Endothelial cell (in vitro differentiated cells): ENCODE measurements at places on chromosomes 5 and 9.
A peak's percentile ranks its signal among the peaks of the same experiment; 100 is the strongest.

DNA sequence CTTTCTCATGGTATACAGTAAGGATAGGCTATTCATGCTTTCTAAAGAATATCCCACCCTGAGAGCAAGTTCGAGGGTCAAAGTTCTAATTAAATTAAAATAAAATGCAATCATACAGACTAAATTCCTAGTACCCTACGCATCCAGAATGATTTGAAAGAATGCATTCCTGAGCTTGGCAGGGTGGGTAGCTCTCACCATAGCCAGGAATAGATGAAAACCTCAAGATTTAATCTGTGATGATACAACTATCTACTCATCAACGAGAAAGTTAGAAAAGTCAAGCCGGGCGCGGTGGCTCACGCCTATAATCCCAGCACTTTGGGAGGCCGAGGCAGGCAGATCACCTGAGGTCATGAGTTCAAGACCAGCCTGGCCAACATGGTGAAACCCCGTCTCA lies 32.3 kb downstream of the SERINC5 start:
- H3K27ac ChIP-seq = no peak overlapping the region

- H3K4me1 ChIP-seq = peaks cover 19% of the 10 kb centered on the region
- H3K36me3 ChIP-seq = no peaks in the 10 kb centered on the region
- H3K27ac ChIP-seq = peak overlapping the region; percentile 12
- peak overlapping the region; percentile 98 for H3K4me3 ChIP-seq
- no peak for DNase-seq
These were observed 1.3 kb downstream of the C5orf15 start for GRCh38 chr5:133967124-133967523.

DNA sequence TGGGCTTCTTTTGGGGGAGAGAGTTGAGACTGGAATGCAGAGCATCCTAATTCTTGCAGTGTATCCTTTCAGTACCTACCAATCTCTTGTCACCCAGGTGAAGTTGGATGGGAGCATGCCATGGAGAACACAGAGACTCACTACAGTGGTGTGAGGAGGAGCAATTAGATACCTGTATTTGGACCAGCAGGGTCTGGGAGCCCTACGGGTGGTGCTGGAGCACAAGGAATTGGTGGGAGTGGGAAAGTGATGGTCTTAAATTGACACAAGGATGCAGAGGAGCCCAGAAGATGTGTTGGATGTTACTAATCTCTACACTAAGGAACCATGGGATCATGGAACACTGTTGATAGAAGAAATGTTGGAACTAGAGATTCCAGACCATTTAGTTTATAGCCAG lies 212.7 kb downstream of the CHSY3 start:
- H3K4me1 ChIP-seq = peaks cover 30% of the 10 kb centered on the region
- no peak overlapping the region for H3K27ac ChIP-seq
- no peaks in the 10 kb centered on the region for H3K36me3 ChIP-seq
- DNase-seq = no peak

- peaks cover 6% of the 10 kb centered on the region for H3K4me1 ChIP-seq
- no peak overlapping the region for H3K27ac ChIP-seq
- peaks cover 2% of the 10 kb centered on the region for H3K27me3 ChIP-seq
- no peak overlapping the region for H3K4me3 ChIP-seq
- DNase-seq = no peak
These were observed 129.4 kb downstream of the TRIM32 start for GRCh38 chr9:116816484-116816883.

DNA sequence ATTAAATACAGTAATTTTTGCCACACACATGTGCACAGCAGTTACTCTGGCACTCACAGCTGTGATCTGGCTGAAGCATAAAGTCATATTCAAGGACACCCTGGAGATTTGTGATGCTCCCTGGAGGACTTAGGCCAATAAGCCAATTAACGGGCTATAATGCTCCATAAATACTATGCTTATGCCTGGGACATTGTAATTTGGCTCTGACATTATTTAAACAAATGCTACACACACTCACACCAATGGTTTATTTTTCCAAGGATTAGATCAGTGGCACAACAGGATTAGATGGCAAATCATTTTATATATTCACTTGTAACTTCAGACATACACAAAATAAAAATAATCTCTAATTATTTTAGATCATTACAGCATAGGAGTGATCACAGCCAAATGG lies 111.2 kb downstream of the LMNB1 start:
- no peak overlapping the region for H3K4me3 ChIP-seq
- H3K36me3 ChIP-seq = peaks cover 14% of the 10 kb centered on the region
- no peak overlapping the region for H3K27ac ChIP-seq
- no peaks in the 10 kb centered on the region for H3K4me1 ChIP-seq

DNA sequence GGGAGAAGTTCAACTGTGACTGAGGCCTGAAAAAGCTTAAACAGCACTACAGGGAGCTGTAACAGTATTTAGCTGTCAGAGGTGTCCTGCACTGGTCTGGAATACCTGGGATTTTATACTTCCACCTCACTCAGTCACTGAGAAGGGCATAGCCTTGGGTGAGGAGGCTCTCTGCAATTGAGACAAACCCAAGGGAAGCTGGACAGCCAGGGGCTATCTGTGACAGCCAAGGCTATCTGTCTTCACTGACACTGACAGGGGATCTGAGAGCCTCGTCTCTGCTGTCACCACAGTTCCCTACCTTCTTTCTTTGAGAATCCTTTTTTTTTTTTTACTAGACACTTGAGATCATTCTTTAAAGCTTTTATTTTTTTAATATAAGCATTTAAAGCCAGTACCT lies 356.2 kb upstream of the CD180 start:
- no peaks in the 10 kb centered on the region for H3K27me3 ChIP-seq
- no peak overlapping the region for H3K27ac ChIP-seq
- no peaks in the 10 kb centered on the region for H3K36me3 ChIP-seq
- DNase-seq = no peak
- H3K4me3 ChIP-seq = no peak overlapping the region

DNA sequence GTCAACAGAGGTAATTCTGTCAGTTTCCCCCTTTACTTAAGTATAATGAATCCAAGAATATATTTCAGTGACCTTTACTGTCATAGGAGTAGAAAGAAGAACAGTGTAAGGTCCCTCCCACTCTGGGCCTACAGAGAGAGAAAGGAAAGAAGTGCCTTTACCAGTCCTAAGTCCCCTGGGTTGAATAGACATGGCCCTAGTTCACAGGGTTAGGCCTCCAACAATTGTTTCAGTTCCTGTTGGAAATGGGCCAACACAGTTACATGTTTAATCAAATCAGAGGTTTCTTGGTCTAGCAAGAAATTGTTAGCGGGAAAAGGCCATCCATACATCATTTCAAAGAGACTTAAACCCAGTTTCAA lies 605.6 kb downstream of the MTRR start:
- H3K36me3 ChIP-seq = peaks cover 5% of the 10 kb centered on the region
- DNase-seq = no peak
- H3K27me3 ChIP-seq = peaks cover 1% of the 10 kb centered on the region
- H3K4me3 ChIP-seq = no peak overlapping the region
- H3K4me1 ChIP-seq = no peaks in the 10 kb centered on the region

DNA sequence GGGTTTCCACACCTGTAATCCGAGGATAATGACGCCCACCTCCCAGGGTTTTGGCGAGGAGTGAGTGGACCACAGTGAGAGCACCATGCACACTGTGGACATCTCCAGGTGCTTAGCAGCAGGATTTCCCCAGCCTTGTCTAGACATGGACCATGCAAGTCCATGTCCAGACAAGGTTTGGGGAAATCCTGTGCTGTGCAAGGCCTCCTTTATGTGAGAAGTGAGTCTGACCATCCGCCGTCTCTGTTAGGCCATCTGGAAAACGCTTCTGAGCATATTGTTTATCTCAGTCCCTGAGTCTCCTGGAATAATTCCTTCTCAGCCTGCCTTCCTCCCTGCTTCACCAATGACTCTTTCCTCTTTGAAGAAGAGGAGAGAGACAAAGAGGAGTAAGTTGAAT lies 26.2 kb upstream of the TNFAIP8 start:
- no peaks in the 10 kb centered on the region for H3K36me3 ChIP-seq
- peaks cover 13% of the 10 kb centered on the region for H3K4me1 ChIP-seq
- peaks cover 6% of the 10 kb centered on the region for H3K27me3 ChIP-seq
- H3K27ac ChIP-seq = no peak overlapping the region
- H3K4me3 ChIP-seq = no peak overlapping the region

GRCh38 chr9:134385915-134386314 lies 59.7 kb downstream of the RXRA start:
- H3K4me3 ChIP-seq = no peak overlapping the region
- DNase-seq = no peak
- H3K27ac ChIP-seq = no peak overlapping the region
- peaks cover 4% of the 10 kb centered on the region for H3K36me3 ChIP-seq
- peaks cover 25% of the 10 kb centered on the region for H3K4me1 ChIP-seq
- peaks cover 10% of the 10 kb centered on the region for H3K27me3 ChIP-seq

- H3K4me3 ChIP-seq = no peak overlapping the region
- no peaks in the 10 kb centered on the region for H3K27me3 ChIP-seq
- H3K36me3 ChIP-seq = no peaks in the 10 kb centered on the region
- no peak overlapping the region for H3K27ac ChIP-seq
These were observed 53.5 kb upstream of the MAST4 start for GRCh38 chr5:66542711-66543110.

DNA sequence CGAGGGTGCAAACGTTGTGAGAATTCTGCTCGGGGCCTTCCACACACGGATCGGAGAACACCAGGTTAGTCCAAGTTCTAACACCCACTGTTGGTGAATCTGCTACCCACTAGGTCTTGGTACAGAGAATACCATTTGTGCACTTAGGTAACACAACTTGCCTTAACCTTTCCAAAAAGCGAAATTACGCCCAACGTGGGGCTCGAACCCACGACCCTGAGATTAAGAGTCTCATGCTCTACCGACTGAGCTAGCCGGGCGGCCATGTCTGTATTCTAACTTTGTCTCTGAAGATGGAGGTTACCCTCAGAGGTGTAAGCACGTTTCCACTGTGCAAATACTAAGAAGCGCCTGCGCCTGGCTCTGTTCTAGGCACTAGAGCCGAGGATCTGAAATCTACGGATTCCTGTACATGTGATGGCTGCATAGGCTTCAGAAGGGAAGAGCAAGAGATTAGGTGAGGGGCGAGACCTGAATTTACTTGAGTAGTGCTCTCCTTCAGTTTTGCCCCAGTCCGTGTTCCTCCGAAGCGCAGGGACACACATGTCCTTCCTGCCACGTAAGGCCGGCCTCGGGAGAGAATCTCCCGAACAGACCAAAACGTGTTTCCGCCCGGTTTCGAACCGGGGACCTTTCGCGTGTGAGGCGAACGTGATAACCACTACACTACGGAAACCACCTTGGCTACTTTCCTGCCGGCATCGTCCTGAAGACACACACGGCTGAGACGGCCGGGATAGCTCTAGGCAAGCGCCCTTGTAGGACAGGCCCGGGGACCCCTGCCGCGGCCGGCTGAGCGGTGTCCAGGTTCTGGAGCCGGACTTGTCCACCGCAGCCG lies 1.1 kb upstream of the TRIM41 start:
- peak overlapping the region; percentile 99 for H3K27ac ChIP-seq
- H3K4me1 ChIP-seq = peaks cover 28% of the 10 kb centered on the region
- peak; percentile 98 for DNase-seq
- peaks cover 37% of the 10 kb centered on the region for H3K27me3 ChIP-seq
- H3K4me3 ChIP-seq = peak overlapping the region; percentile 98

- peaks cover 2% of the 10 kb centered on the region for H3K27me3 ChIP-seq
- no peak overlapping the region for H3K4me3 ChIP-seq
These were observed 57.3 kb downstream of the ARSB start for GRCh38 chr5:78927657-78928282.
